Fibroblast of lung (primary cell): ENCODE measurements at places on chromosomes 4 and X. TPM values are rescaled to one million over a fixed set of nuclear protein-coding genes. Genes with fewer than 3 reads are reported as not detected.

The BST1 gene
- polyA plus RNA-seq, result 24.0 and 48.8 TPM in 2 replicates

The SPATA18 gene
- polyA plus RNA-seq, result 7.2 and 11.5 TPM in 2 replicates

The ZNF185 gene
- polyA plus RNA-seq, result 2.3 and 4.2 TPM in 2 replicates

The ETDB gene
- not detected in 2 replicates for polyA plus RNA-seq

The METTL14 gene
- 24.6 and 29.7 TPM in 2 replicates for polyA plus RNA-seq

The COX7B2 gene
- polyA plus RNA-seq, result not detected in 2 replicates

The WWC2 gene
- 25.4 and 31.6 TPM in 2 replicates for polyA plus RNA-seq

The ATP8A1 gene
- polyA plus RNA-seq, result 0.36 and 0.60 TPM in 2 replicates

The ARHGAP36 gene
- polyA plus RNA-seq, result not detected in 2 replicates

The GABRE gene
- polyA plus RNA-seq, result 2.0 and 2.1 TPM in 2 replicates

The MAGEA4 gene
- polyA plus RNA-seq, result not detected in 2 replicates

The BMX gene
- not detected in 2 replicates for polyA plus RNA-seq

The EPHA5 gene
- polyA plus RNA-seq, result 0.16 and 1.9 TPM in 2 replicates

The SLC7A11 gene
- 9.6 and 16.0 TPM in 2 replicates for polyA plus RNA-seq

The ENPP6 gene
- polyA plus RNA-seq, result 0.12 and 0.33 TPM in 2 replicates

- DNase-seq, result peak; percentile 49
Measured at GRCh38 chr4:10703766-10704429, 19.3 kb upstream of the CLNK start.

GRCh38 chrX:19956306-19956705 lies 34.6 kb downstream of the BCLAF3 start:
- DNase-seq, result no peak

GRCh38 chr4:26171941-26172340 lies 148.9 kb upstream of the RBPJ start:
- peak; percentile 99 for DNase-seq

DNA sequence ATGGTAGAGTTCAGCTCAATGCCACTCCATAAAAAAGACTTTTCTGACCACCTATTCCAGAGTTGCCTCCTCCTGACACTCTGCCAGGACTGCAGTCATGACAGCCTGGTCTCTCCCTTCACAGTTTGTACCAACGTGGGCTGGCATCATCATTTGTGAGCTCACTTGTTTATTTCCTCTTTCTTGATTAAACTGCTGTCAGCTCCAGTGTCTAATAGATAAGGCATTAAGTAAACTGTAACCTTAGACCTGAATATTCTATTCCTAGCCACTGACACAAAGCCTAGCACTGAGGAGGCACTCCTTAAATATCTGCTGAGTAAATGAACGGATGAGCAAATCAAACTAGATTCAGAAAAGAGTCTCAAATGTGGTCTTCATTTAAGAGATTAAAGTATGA lies 48.7 kb downstream of the DDX60 start:
- DNase-seq, result no peak

DNA sequence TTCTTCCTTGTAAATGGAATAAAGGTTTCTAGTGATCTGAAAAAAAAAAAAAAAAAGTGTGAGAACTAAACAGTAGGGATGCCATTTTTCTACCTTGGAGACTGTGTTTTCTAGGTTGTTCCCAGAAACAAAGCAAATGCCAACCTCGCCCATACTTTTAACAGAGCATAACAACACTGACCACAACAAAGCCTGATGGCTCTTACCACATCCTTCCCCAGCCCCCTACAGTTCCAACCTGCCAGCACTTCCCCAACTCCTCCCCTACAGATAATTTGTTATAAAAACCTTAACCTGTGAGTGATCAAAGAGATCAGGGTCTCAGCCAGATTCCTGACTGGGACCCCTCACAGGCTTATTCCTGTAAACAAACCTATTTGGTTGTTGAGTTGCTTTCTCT lies 940.0 kb downstream of the SH3BGRL start:
- DNase-seq, result no peak

DNA sequence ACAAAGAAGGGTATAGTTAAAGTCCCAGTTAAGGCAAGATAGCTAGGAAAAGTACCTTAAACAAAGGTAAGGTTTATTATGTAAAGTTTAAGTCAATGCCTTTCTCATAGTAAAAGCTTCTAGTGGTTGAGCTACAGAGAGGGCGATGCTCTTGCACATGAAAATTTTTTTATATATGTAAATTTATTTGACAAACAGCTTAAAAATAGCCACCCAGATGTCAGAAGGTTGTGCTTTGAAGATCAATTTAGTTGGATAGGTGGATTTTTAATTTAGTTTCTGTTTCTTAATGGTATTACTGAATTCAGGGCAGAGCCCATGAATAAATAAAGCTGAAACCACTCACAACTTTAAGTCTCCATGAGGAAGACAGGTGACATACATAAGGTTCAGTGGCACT lies 29.4 kb upstream of the PPP1R2C start:
- DNase-seq, result no peak

- no peak for DNase-seq
Measured at GRCh38 chrX:155023907-155024833, 1.6 kb upstream of the F8 start.

GRCh38 chr4:21893136-21893535 lies 55.4 kb downstream of the KCNIP4 start:
- DNase-seq, result peak; percentile 42

GRCh38 chrX:19606902-19607301 lies 91.6 kb upstream of the MAP3K15 start:
- no peak for DNase-seq

DNA sequence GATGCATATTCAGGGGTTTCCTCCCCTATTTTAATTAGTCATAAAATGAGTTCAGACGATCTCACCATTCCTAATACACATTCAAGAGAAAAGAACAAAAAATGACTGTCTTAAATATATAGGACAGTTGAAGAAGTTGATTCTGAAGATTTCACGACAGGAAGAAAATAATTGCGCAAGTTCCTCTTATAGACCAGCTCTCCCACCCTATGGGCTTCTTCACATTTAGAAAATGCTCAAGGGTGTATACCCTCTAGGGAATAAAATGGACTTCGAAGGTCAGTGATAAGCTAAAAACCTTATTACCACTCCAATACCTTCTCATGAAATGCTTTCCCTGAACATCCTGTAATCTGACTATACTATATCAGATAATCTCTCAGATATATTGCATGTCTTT lies 149.2 kb upstream of the TEX13C start:
- DNase-seq, result no peak

GRCh38 chr4:40265910-40266274 lies 69.1 kb downstream of the RHOH start:
- DNase-seq, result no peak

- no peak for DNase-seq
Measured at GRCh38 chr4:72715299-72715698, 146.3 kb upstream of the ADAMTS3 start.

- DNase-seq, result no peak
Measured at GRCh38 chr4:77903186-77903585, 40.6 kb downstream of the MRPL1 start.

DNA sequence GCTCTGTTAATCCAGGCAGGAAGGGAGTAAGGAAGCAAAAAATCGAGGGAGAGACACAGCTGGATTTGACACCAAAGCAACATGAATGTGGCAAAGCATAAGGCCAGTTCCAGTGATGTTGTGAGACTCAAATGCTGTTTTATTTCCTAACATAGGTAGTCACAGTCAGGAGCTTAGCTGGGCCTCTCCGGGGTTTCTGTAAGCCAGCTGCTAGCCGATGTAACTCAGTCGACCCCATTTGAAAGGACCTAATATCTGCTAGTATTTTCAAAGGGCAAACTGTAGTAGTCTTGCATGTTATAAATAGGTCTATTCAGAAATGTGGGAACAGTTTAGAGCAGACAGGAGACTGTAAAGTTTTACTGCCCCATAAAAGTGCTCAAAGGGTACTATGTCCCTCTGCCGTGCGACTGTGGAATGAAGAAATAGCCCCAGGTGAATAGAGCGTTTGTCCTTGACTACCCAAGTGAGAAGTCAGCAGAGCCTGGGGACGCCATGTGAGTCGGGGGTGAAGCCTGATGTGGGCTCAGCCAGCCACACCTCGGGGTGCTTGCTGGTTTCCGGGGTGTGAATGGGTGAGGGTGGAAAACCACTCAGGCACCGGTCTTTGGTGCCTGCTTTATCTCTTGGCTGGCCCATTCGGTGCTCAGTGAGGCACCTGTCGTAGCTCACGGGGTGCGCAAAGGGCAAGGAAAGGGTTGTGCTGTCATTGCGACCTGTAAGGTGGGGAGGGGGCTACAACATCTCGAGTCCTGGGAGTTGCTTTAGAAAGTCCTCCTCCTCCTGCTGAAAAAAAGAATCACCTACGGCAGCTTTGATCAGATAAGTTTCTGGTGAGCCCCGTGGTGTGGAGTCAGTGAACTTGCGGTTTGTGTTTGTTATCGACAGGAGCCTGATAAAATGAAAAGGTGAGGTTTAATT lies 745 bp downstream of the TRIM2 start:
- DNase-seq, result no peak

GRCh38 chr4:38894322-38894982 lies 26.8 kb downstream of the FAM114A1 start:
- peak; percentile 34 for DNase-seq

DNA sequence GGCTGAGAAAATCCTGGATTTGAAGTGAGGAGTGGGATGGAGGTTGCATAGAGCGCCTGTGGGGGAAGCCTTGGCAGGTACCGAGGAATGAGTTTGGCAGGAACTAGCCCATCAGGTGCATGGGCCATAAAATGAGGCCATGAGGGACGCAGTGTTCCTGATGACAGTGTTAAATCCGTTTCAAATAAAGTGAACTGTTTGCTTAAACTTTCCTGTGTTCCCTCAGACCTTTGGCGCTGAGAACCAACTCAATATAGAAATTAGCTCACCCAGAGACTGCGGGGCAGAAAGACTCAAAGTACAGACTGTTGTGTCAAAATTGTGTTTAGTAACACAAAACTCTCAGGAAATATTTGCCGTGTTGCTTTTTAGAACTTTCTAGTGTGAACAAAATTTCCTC lies 250.0 kb upstream of the NR3C2 start:
- no peak for DNase-seq

DNA sequence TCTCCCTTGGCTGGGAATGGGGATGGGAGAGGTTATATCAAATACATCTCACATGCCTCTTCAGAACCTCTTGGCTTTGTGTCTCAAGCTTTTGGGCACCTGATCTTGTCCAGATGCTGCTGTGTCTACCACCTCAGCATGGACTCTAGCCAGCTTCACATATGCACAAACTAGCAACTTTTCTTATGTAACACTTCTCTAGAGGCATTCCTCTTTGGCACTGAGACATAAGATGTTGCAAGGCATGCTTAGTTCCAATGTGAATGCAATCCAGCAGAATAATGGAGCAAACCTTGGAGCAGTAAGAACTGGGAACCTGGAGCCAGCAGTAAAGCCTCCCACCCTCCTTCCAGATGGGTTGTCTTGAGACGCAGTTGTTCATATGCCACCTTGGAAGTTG lies 113.4 kb upstream of the TMEM47 start:
- no peak for DNase-seq

- peak; percentile 17 for DNase-seq
Measured at GRCh38 chr4:14841801-14842768, 160.2 kb upstream of the CPEB2 start.

DNA sequence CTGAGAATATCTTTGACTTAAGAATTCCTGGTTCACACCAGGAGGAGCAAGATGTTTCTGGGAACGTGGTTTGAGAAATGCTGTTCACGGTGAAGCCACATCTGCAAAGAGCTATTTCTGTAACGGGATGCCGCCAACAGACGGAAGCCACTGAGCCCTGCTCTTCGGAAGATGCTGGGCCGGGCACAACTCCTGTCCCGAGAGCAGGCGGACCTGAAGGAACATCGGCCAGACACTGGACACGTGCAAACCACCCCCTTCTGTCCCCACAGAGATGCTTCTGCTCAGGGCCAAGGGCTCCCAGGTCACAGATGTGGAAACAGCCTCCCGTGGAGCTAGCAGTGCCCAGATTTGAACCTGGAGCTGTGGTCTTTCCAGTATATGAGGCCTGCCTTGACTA lies 24.3 kb downstream of the HMX1 start:
- no peak for DNase-seq
